SW 1271 (cell line): ENCODE measurements at places on chromosomes 13 and 19.

GRCh38 chr19:46828484-46828883, 22.2 kb downstream of the AP2S1 start:
- no peak for DNase-seq

DNA sequence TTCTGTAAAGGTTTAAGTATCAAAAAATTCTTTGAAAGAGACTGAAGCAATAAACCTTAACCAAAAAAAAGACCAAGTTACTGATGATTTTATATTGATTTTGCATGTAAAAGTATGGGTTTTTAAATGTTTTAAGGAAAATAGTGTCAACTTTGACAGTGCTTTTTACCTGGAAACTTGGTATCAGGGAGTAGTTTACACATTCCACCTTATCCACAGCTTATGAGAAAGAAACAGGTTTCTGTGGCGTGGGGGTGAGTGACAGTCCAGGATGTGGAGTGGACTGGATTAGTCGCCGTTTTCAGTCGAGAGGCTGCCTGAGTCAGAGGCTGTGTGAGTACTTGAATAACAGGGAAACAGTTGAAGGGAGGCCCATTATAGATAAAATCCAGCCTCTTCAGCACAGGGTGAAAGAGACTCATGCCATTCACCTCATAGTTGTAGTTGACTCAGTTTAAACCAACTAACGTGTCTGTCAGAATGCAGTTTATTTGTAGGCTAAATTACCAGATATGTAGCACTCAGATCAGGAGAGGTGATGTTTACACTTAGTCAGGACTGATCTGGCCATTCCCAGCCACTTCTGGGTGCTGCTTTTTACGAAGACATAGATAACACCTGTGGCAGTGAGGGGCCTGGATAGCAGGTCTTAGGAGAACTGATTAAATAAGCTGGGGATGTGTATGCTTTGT, 595 bp upstream of the GPR183 start:
- DNase-seq, result peak; percentile 16

DNA sequence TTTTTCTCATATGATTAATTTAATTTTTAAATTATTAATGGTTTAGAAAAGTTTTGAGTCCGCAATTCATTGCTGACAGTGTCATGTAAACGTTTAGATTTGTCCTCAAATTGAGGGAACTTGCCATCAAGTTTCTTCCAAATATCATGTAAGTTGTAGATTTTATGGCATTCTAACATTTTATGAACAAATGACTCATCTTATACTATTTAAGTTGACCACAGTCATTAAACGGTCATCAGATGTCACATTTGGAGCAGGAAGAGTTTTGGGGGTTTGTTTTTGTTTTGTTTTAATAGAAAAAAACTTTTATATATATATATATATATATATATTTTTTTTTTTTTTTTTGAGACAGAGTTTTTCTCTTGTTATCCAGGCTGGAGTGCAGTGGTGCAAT, 4.3 kb downstream of the ZNF114 start:
- DNase-seq, result no peak

DNA sequence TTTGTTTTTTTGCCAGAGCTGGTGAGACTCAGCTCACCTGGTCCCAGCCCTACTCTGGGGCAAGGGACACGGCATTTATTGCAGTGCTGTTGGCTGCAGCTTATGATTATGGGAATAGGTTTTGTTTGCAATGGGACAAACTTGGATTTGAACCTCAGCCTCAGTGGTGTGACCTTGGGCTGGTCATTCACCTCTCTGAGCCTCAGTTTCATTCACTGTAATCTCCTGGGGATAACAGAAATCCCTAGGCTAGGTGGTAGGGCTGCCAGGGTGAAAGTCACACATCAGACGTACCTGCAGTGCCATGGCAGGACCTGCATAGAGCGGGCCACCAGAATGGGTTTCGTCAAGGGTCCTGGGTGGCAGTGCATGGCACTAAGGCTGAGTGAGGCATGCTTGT, 73.7 kb upstream of the MEDAG start:
- DNase-seq, result no peak

DNA sequence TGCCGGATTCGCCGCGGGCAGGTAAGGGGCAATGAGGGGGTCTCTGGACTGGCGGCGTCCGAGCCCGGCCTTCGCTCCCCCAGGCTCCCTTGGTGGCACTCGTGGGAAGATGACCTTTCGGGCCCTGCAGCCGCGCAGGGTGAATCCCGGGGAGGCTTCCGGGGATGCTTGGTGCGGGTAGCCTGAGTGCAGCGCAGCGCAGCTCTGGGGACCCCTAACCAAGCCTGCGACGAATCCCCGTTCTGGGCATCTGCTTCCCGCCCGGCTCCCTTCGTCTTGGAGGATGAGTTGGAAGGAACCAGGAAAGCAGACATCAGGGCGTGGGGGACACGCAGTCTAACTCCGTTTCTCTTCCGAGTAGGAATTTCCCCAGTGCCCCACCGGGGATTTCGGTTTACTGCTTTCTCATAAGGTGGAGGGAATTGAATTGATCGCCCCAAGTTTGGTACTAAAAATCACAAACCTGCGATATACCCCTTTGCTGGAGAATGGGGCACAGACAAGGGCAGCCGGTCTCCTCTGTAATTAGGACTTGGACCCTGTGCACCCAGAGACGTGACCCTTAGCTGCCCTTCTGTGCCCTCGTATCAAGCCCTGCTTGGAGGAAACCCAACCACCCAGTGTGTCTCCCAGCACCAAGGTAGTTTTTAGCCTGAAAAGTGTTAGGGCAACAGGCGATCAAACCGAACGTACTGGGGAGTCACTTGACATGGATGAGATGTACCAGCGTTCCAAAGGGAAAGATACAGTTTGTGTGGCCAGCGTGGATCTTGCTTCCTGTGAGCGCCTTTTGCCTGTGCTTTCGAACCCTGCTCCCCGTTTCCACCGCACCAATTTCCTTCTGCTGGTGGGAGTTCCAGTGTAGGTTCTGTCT, 1.0 kb downstream of the GPC5 start:
- DNase-seq, result no peak

GRCh38 chr13:103184413-103184812, 118.2 kb upstream of the SLC10A2 start:
- no peak for DNase-seq
